Vagina (tissue), 2 donors: ENCODE measurements at places on chromosomes 6 and 20. TPM values are rescaled to one million over a fixed set of nuclear protein-coding genes. Genes with fewer than 3 reads are reported as not detected.

Gene HCK
- 10.1 TPM for total RNA-seq

DNA sequence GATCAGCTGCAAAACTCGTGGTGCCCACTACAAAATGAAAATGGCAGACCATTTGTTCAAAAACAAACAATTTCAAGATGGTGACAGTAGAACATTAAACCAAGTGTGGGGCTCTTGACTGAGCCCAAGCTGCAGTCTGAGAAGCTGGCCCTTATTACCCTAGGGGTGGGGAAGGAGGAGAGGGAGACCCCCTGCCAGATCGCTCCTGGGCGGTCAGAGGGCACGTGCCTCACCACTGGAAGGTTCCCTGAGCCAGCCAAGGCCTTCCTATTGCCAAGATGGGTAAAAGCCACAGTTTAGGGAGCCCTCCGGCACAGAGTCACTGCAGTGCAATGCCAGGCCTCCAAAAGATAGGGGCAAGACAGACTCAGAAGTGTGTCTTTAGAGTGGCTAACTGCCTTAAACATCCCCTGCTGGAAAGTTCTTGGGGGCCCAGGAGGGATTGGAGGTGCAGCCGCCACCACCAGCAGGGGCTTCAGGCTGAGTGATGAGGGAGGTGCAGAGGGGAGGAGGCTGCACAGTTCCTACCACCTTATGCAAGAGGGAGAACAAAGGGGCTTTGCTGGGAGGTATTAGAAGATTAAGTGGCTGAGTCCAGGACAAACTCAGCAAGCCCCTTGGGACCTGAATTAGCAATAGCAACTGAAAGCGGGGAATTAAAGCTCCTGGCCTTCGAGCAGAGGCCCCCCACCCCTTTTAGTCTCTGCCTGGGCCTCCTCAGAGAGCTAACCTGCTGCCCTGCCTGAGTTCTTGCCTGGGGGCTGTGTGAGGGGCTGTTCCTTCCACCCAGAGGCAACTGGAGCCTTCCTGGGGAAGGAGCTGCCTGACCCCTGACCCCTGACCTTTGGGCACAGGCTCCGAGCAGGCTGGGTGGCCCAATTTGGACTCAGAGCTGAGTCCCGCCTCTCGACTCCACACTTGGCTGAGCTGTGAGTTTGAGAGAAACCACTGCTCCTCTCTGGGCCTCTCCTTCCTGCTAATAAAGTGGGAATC, 88.4 kb downstream of the VEGFA start:
- H3K36me3 ChIP-seq = no peaks in the 10 kb centered on the region
- H3K27ac ChIP-seq = no peak overlapping the region
- H3K4me3 ChIP-seq = no peak overlapping the region
- no peaks in the 10 kb centered on the region for H3K27me3 ChIP-seq

- H3K27me3 ChIP-seq = no peaks in the 10 kb centered on the region
- H3K4me1 ChIP-seq = no peaks in the 10 kb centered on the region
- no peak for DNase-seq
- no peak overlapping the region for H3K4me3 ChIP-seq
- no peaks in the 10 kb centered on the region for H3K36me3 ChIP-seq
Observed at GRCh38 chr6:117391874-117392583, 33.7 kb downstream of the ROS1 start.

- H3K27ac ChIP-seq = no peak overlapping the region
- no peaks in the 10 kb centered on the region for H3K27me3 ChIP-seq
- no peaks in the 10 kb centered on the region for H3K4me1 ChIP-seq
- DNase-seq = no peak
- no peak overlapping the region for H3K4me3 ChIP-seq
Observed at GRCh38 chr6:107264357-107264840, 149.1 kb upstream of the BEND3 start.

DNA sequence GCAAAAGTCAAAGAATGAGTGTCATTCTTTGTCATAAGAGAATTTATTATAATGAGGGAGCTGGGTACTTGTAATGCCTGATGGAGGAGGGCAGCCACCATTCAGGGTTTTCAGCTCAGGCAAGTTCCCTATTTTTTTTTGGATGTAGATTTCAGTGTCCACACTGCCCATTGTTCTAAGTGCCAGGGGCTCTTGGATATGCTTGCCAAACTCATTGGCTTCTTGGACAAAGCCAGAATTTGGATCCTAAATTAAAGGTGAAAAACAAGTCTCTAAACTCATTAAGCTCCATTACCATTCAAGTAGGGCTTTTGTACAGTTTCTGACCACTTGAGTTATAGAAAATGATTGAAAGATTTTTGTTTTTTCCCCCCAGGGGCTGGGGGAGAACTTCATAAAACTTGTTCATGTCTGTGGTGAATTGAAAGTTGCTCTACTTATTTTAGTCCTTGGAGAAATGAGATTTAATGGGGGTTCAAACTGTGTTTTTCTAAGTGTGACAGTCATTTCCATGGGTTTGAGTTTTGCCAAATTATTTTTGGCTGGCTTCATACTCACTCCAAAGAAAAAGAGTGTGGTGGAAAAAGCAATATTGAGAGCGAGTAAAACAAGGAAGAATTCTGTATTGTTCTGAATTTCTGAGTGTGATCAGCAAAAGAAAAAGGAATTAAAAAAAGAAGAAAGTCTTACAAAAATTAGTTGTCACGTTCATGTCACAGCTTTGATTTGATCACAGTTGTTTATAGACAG, 46.0 kb downstream of the TIAM2 start:
- H3K4me3 ChIP-seq = no peak overlapping the region
- DNase-seq = no peak
- no peaks in the 10 kb centered on the region for H3K27me3 ChIP-seq
- peaks cover 10% of the 10 kb centered on the region for H3K4me1 ChIP-seq
- H3K36me3 ChIP-seq = no peaks in the 10 kb centered on the region
- no peak overlapping the region for H3K27ac ChIP-seq

- no peaks in the 10 kb centered on the region for H3K36me3 ChIP-seq
- peaks cover 7% of the 10 kb centered on the region for H3K4me1 ChIP-seq
- no peak for DNase-seq
- no peak overlapping the region for H3K4me3 ChIP-seq
- H3K27me3 ChIP-seq = no peaks in the 10 kb centered on the region
Observed at GRCh38 chr20:36145877-36146707, 8.4 kb upstream of the EPB41L1 start.
